EL (cell line): ENCODE measurements at places on chromosomes 4 and X.

DNA sequence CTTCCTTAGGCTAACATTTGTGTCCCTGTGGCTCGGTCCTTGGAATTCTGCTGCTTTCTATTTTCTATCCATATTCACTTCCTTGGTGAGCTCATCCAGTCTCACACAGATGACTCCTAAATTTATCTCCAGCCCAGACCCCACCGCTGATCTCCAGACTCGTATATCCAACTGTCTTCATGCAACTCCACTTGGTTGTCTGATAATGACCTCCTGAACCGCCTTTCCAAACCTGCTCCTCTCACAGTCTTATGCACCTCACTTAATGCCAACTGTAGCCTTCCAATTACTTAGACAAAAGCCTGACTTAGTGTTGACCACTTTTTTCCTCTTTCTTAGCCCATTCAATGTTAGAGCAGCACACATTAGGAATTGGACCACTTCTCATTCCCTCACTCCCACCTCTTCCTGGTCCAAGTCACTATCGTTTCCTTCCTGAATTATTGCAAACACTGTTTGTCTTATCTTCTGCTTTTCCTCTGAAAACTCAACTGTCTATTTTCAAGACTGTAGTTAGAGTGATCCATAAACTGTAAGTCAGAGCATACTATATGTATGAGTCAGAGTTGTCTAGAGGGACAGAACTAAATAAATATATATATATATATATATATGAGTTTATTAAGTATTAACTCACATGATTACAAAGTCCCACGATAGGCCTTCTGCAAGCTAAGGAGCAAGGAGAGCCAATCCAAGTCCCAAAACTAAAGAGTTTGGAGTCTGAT lies 292.5 kb downstream of the UNC5C start:
- DNase-seq = no peak

- DNase-seq = peak; percentile 24
Observed at GRCh38 chrX:110755611-110756010, 40.0 kb downstream of the CHRDL1 start.

- DNase-seq = no peak
Observed at GRCh38 chr4:128862608-128863311, 53.3 kb downstream of the JADE1 start.

DNA sequence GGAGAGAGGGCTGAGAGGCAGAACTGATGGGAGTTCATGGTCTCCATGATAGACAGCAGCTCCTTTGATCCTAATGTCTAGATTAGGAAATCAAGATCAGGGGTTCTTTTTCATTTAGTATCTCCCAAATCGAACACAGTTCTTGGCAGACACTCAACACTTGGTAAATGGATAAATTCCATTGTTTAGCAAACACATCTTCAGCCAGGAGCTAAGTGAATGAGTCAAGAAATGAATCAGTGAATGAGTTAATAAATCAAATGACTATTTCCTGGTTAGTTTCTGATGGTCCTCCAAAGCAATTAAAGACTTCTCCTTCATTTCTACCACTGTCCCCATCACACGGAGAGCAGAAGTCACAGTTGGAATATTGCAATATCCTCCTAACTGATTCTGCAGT lies 120.0 kb upstream of the SHISA3 start:
- no peak for DNase-seq

DNA sequence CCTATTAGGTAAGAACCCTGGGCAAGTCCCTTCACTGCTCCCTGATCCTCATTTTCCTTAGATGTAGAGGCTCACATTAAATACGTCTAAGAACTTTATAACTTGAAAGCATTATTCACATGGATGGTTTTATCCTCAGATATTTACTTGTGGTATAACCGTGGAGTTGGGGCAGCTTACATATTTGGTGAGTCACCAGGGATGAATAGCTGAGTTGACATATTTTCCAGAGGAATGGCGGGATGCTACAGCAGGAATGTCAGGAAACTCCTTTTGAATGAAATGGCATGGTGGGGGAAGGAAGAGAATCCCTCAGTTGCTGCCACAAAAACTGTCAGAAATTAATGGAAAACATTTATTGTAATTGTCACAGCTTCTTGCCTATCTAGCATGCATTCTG lies 165.3 kb upstream of the RPS6KA3 start:
- peak; percentile 64 for DNase-seq

GRCh38 chr4:111113591-111113990 lies 490.7 kb upstream of the PITX2 start:
- DNase-seq = no peak

GRCh38 chrX:46710425-46710824 lies 48.5 kb downstream of the SLC9A7 start:
- peak; percentile 24 for DNase-seq

- peak; percentile 74 for DNase-seq
Observed at GRCh38 chr4:128461291-128462102, 173.9 kb upstream of the PGRMC2 start.

- no peak for DNase-seq
Observed at GRCh38 chr4:26731351-26732035, 129.1 kb upstream of the STIM2 start.

- DNase-seq = peak; percentile 6
Observed at GRCh38 chrX:43836435-43837184, 45.6 kb downstream of the MAOB start.

- no peak for DNase-seq
Observed at GRCh38 chr4:79315891-79316290, 10.0 kb downstream of the NAA11 start.

GRCh38 chr4:101500742-101501141 lies 153.4 kb upstream of the PPP3CA start:
- DNase-seq = no peak

DNA sequence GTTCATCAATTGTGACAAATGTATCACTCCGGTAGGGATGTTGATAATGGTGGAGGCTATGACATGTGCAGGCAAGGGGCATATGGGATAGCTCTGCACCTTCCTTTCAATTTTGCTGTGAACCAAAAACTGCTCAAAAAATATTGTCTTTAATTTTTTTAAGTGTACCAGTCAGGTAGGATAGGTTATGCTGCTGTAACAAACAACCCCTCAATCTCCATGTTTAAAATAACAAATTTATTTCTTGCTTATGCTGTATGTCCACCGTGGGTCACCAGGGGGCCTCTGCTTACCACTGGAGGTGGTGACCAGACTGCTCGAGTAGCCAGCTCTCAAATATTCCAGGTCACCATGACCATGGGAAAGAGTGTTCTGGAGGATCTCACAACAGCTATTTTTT lies 23.4 kb upstream of the MSX1 start:
- DNase-seq = no peak

GRCh38 chr4:13902146-13902545 lies 274.6 kb upstream of the BOD1L1 start:
- peak; percentile 38 for DNase-seq

DNA sequence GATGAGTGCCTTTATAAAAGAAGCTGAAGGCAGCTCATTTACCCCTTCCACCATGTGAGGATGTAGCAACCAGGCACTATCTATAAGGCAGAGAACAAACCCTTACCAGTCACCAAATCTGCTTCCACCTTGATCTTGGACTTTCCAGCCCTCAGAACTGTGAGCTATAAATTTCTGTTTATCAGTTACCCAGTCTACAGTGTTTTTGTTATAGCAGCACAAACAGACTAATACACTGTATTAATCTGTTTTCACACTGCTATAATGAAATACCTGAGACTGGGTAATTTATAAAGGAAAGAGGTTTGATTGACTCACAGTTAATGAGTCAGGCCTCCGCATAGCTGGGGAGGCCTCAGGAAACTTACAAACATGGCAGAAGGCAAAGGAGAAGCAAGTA lies 91.2 kb downstream of the SOWAHB start:
- no peak for DNase-seq

DNA sequence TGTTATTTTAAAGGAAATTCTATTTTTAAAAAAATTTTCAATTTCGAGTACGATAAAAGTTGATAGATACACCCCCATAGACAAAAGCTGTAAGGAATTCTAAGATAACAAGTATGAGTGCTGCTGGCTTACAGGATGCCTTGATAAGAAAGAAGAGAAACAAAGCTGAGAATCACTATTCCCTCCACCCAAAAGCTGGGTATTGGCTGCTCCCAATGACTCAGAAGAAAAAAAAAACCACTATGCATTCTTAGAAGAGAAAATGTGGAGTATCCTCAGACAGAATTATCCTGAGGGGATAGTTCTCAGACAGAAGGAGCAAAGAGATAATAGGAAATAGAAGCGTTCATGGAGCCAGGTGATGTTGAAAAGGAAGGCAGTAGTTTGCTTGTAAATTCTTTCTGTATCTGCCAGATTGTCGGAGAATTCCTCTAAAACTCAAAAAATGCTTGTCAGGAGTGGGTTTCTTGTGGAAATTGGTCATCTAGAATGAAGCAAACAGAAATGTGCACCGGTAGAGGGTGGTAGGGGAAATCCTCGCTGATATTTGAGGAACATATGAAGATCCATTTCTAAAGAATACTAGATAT lies 217.5 kb upstream of the ADAMTS3 start:
- DNase-seq = peak; percentile 16

GRCh38 chr4:81601358-81601694 lies 129.6 kb upstream of the RASGEF1B start:
- no peak for DNase-seq

GRCh38 chr4:22029803-22030202 lies 81.2 kb upstream of the KCNIP4 start:
- no peak for DNase-seq

DNA sequence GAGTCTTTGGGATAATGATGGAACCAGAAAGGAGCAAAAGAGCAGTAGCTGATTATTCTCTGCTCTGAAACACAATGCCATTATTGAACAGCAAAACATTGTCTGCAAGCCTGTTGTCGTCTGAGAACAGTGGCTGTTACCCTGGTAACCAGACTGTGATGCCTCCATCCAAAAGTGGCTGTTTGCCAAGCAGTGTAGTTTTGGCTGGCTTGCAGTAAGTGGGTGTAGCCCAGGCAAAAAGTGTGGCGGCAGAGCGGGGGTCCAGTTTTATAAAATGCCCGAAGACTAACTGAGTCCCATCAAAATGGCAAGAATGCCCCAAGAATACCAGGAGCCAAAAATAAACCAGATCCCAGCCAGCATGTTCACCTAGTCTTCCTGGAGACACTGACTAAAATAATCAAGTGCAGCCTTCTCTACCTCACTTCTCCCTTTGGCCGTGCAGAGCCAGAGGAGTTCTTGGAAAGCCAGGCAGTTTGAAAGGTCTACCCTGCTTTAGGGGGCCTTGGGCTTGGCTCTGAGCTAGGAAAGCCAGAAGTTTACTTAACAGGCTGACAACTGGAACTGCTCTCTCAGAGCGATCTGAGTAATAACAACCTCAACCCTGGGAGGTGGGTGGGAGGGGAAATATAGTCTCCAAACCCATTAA lies 2.6 kb downstream of the PLP1 start:
- no peak for DNase-seq

DNA sequence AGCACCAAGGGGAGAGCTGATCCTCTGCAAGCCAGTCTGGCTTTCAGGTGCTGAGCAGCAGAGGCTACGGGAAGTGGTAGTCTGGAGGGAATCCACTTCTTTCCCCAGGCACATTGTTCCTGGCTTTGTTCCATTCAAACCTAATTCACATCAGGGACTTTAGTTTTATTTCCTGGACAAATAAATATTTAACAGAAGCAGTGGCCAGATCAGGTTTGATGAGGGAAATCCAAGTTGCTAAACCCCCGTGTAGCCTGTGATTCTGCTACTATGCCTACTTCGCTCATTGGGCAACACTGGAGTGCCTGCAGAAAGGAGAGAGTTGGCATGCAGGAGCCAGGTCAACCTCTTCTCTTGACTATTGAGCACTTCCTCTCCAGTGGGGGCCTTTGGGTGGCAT lies 13.8 kb upstream of the STBD1 start:
- no peak for DNase-seq

GRCh38 chr4:8465615-8466611 lies 25.3 kb downstream of the TRMT44 start:
- no peak for DNase-seq

GRCh38 chrX:3697701-3698279 lies 15.7 kb downstream of the PRKX start:
- DNase-seq = peak; percentile 20

- peak; percentile 57 for DNase-seq
Observed at GRCh38 chrX:10189317-10190268, 32.8 kb downstream of the CLCN4 start.

- peak; percentile 86 for DNase-seq
Observed at GRCh38 chr4:74624351-74625151, 169.8 kb downstream of the BTC start.

DNA sequence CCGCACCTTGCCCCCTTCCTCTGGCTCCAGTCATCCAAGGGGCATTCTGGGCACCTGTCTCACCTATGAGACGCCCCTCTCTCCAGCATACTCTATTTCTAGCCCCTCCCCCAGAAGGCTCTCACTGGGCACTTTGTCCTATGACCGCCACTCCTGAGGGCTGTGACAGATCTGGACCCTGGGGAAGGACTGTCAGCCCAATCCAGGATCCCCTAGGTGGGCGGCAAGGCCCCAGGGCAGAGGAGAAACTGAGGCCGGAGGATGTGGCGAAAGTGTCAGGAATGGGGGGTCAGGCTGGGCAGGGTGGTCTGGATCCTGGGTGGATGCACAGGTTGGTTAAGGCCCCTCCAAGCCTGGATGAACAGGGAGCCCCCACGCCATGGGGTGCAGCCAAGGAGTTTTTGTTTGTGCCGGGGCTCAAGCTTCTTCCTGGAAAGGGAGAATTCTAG lies 16.2 kb upstream of the NAT8L start:
- DNase-seq = no peak

- DNase-seq = no peak
Observed at GRCh38 chr4:89898304-89898716, 3.7 kb downstream of the MMRN1 start.

- DNase-seq = peak; percentile 53
Observed at GRCh38 chr4:33924811-33925210, 2319.5 kb downstream of the ARAP2 start.

- DNase-seq = peak; percentile 61
Observed at GRCh38 chrX:40105835-40106675, 8.3 kb upstream of the BCOR start.

GRCh38 chr4:177246641-177247584 lies 62.8 kb upstream of the NEIL3 start:
- peak; percentile 18 for DNase-seq

DNA sequence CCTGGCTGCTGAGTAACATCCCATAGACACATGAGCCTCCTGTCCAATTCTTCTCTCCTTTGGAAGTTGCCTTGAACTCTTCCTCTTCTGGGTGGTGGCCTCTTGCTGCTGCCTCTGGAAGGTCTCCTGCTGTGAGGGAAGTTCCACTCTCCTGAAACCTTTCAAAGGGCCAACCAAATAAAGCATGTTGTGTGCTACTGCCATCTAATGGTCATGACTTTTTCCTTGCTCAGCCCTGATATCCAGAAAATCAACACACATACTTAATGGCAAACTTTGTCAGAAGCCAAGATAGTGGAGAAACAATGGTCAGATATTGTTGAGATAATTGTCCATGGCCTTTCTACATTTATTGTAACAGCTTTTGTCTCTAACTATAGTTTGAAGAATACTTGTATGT lies 19.1 kb upstream of the ZXDA start:
- no peak for DNase-seq

DNA sequence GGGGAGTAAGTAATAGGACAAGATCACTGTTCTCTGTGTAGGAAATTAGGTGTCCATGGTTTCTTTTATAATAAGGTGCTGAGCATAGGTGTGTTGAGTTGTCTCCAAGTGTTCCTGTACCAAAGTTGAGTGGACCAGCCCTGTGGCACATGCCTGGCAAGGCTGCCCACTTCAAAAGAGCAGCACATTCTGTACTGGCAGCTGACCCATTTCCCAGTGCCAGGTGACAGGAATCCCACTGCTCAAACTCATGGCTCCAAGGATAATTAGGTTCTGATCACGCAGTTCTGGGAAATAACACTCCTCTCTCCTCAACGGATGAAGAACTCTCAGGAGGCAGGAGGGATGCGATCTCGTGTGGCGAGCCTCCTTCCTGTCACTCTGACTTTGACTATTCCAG lies 12.8 kb upstream of the LGI2 start:
- no peak for DNase-seq

- DNase-seq = no peak
Observed at GRCh38 chrX:2828959-2829411, 255 bp downstream of the GYG2 start.
